Fibroblast of the conjunctiva (primary cell): ENCODE measurements at places on chromosomes 11 and 22.

DNA sequence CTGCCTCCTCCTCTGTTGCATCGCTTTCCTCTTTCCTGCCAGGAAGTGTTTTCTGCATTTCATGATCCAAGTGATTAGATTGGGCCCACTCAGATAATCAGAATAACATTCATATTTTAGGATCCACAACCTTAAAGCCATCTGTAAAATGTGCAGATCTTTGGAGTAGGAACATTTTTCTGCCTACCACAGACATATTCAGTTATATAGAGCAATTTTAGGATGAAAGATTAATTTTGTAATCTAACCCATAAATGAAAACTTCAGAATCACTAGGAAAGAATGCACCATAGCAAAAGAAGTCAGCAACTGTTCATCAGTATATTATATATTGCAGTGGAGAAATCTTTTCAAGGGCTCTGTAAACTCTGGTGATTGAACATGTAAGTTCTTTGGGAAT, 659.9 kb upstream of the LUZP2 start:
- no peak for DNase-seq

DNA sequence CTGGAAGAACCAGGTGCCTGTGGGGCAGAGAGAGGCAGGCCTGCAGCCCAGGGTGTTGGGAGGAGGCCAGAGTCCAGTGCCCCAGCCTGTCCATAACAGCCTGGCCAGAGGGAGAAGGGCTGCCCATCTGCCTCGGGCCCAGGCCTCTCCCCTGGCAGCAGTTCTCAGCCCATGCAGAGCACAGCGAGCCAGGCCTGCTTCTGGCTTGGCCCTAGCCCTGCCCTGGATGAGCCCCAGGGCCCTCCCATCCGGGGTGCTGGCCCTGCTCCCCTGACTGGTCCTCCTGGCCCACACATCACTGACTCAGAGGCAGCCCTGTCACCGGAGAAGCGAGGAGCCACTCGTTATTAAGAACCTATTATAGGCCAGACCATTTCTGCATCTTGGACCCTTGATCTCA, 19.7 kb upstream of the MYRF start:
- DNase-seq, result no peak

DNA sequence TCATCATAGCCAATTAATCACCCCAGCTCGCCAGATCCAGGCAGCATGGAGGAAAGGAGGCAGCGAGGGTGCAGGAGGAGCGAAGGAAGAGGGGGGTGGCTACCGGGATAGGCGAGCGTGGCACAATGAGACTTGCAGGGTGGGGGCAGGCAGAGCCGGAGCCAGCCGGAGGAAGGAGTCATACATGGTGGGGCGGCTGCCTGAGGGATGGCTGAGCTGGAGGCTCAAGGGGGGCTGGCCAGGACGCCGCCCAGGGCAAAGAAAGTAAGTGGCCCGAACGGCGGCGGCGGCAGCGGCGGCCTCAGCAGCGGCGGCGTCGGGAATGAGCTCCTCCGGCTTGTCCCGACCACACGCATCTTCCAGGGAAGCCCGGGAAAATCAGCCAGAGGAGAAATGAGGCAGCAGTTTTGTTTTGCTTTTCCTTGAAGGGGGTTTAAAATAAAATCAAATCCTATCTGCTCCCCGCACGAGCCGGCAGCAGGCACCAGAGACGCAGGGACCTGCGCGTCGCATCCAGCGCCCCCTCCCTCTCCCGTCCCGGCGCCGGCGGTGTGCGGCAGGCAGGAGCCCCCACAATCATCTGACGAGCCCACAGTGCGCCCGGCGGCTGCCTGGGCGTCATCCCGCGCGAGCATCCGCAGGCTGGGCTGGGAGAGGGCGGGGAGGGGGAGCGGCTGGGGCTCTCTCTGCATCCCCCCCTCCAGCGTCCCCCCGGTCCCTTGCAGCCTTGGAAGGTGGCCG, 263.6 kb downstream of the CTTN start:
- no peak for DNase-seq

- no peak for DNase-seq
Observed at GRCh38 chr11:14186046-14186775, 172.8 kb downstream of the RRAS2 start.

- no peak for DNase-seq
Observed at GRCh38 chr22:17930455-17931313, 93.7 kb downstream of the MICAL3 start.

DNA sequence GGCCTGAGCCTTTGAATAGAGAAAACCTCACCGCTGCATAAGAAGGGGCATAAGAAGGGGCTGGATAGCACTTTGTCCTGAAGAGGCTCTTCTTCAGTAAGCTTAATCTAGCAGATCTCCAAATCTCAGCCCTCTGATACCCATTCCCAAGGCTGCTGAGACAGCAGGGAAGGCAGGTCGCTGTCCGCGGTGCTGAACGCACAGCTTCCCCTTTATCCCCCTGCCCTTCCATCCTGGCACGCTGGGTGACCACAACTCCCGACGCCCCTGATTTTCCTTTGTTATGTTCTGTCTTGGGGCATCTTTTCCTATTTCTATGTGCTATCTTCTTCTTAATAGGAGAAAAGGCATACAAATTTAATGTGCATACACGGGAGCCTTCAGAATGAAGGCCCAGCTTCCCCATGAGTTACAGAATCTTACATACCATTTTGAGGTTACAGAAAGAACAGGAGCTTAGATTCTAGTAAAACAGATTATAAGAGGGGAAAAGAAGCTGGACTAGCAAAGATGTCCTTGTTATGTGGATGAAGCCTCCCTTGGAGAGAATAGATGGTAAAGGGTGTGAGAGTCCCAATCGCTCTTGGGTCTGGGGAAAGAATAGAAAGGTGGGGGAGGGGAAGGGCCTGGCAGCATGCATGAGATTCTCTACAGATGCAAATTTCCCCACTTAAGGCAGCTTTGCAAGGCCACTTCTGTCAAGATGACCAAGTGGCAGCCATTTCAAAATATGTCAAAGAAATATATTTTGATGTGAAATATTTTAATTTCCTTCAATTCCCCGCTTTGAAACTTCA, 5.7 kb upstream of the SULT4A1 start:
- peak; percentile 20 for DNase-seq

DNA sequence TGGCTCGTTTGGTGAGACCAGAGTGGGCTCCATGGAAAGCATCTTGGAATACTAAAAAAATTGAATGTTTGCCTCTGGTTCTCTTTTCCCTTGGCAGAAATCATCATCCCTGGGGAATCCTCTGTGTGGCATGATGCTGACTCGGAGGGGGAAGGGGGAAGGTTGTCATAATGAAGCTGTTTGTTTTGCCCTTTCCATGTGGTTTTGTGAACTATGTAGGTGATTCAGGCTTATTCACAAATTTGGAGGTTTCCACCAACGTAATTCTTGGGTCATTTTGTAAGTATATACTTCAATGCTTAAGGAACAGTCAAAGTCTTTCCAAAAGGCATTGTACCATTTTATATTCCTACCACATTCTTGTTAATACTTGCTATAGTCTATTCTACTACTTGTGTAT, 754.0 kb upstream of the FAT3 start:
- DNase-seq, result no peak

DNA sequence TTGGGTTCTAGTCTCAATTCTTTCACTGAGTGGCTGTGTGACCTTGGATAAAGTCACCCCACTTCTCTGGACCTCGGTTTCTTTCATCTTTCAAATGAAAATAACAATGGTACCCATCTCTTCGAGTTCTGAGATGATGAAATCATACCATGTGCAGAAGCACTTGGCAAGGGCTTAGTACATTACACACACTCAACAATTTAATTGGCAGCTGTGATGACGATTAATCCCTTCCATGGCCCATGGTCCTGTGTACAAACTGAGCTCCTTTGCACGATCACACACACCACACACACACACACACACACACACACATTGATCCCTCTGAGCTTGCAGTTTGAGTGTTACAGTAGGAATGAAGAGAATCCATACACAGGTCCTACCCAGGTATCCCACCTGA, 103.4 kb upstream of the ASPHD2 start:
- peak; percentile 17 for DNase-seq

DNA sequence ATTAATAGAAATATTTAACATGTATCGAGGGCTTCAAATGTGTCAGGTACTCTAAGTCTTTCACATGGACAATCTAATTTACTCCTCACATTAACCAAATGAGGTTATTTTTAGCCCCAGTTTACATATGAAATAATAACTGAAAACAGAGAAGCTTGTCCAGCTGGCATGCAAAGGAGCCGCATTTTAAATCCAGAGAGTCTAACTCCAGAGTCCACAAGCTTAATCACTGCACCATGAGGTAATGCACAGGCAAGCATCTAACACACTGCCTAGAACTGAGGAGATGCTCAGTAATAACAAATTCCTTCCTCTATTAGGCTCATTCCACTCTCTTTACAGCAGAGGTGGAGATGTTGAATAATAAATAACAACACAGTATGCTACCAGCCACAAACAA, 165.7 kb upstream of the GUCY1A2 start:
- no peak for DNase-seq

DNA sequence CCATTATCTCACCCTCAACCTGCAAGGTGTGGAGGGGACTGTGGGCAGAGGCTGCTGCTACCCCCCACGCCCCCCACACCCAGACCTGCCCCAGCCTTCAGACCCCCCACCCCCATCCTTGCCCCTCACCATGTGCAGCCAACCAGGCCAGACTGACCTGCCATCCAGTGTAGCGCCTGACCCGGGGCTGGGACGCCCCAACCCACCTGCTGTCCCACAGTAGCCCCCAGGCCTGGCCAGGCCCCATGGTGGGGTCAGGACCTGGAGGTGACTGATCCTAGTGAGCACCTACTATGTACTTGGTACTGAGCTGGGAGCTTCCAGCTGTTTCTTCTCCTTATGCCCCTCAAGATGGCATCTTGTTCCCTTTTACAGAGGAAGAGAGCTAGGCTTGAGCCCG, 113.1 kb downstream of the CACNA1I start:
- no peak for DNase-seq

GRCh38 chr11:12991426-12991825, 17.7 kb upstream of the RASSF10 start:
- no peak for DNase-seq

- no peak for DNase-seq
Observed at GRCh38 chr11:58597486-58598144, 18.8 kb downstream of the ZFP91 start.

- DNase-seq, result peak; percentile 14
Observed at GRCh38 chr22:26367402-26368245, 61.4 kb upstream of the ASPHD2 start.

DNA sequence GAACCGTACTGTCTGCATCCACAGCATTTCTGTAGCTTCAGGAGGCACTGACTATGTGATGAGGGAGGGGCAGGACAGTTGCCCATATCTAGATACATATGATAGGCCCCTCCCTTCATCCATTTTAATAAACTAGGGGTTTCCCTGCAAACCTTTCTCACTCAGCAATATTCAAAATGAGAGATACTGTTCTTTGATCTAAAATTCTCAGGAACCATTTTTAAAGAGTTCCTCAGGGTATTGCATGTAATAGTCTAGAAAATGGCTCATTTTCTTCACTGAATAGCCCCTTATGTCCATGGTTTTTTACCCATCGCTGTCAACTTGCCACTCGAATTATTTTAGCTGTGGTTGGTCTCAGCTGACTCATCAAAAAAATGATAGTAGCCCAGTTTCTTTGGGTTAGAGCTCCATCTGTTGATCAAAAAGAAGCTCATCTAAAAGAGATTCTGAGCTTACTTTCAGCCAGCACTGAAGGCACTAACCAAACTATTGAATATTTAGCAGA, 37.0 kb upstream of the DNAJB7 start:
- DNase-seq, result peak; percentile 33

- no peak for DNase-seq
Observed at GRCh38 chr11:72576661-72577060, 97.6 kb downstream of the PDE2A start.

DNA sequence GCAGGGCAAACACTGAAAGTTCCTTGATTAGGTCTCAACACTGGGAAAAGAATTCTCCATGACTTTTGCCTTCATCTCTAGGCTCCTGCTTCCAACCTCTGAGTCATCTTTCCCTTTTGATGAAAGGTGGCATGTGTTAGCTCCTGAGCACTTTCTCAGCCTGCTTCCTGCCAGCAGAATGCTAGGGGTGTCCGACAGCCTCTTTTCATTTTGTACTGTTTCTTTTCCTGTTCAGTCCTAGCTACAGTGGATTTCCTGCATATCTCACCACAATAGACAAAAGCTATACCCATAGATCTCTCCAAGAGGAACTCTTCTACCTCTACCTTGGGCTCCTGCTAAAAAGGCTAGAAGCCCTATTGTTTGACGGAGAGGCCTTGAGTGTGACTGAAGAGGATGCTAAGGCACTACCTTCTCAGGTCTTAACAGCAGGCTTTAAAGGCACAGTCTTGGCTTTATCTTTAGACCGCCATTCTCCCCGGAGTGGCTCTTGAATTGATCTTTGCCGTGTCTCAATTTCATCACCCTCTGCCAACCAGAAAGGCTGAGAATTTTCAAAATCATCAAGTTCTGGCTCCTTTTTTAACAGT, 145.5 kb downstream of the RBFOX2 start:
- no peak for DNase-seq

- no peak for DNase-seq
Observed at GRCh38 chr11:5603326-5603725, 6.9 kb downstream of the TRIM6 start.
